Stimulated activated CD4-positive, alpha-beta T cell treated with anti-CD3 and anti-CD28 coated beads, Interleukin-1b, Interleukin-23, amount 100 ng/mL, for 1 hour (primary cell): ENCODE measurements at places on chromosomes 3 and 15.

GRCh38 chr15:69096196-69096595, 64.2 kb upstream of the GLCE start:
- DNase-seq = no peak

GRCh38 chr15:36782681-36783080, 203.3 kb downstream of the CDIN1 start:
- no peak for DNase-seq

DNA sequence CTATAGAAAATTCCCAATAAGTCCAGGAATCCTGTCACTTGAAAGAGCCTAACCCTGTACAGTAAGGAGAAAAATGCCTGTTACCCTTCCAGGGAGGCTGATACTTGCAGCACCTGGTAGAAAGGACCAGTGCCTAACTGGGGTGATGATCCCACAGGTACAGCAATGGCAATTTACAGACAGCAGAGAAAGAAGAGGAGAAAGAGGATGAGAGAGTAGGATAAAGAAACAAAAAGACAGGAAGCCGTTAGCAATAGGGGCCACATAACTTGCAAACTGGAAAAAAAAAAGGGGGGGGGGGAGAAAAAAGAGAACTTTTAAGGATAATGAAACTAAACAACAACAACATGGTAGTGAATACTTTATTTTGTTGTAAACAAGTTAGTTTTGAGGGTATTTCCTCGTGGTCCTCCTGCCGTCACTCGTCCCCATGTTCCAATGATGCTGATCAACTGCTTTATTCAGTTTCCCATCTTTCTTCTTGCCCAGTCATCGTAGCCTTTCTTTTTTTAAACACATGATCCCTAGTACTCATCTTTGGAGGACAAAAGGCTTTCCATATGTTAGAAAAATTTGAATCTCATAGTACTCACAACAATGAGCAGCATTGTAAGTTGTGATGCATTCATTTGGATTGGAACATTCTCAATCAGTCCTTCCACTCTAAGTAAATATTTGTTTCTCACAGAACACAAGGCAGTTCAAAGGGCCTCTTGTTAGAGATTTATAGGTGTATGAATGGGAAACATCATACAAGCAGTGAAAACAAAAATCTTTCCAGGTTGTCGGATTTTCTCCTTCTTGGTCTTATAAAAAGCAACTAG, 8.6 kb downstream of the TM4SF1 start:
- DNase-seq = no peak

DNA sequence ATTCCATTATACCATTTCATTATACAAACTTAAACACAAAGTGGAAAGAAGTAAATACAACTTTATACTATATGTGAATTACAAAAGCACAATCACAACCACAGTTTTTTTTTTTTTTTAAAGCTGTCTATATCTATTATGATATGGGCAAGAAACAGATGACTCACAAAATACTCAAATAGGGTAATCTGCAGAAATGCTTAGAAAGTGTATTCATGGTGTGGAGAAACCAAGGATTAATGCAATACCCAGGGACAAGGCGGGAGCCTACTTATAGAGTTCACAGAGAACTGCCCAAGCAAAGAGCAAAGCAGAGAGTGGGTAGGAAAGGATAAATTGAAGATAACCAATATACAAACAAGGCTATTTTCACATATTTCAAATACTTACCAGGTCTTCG, 332.0 kb downstream of the FHIT start:
- no peak for DNase-seq

DNA sequence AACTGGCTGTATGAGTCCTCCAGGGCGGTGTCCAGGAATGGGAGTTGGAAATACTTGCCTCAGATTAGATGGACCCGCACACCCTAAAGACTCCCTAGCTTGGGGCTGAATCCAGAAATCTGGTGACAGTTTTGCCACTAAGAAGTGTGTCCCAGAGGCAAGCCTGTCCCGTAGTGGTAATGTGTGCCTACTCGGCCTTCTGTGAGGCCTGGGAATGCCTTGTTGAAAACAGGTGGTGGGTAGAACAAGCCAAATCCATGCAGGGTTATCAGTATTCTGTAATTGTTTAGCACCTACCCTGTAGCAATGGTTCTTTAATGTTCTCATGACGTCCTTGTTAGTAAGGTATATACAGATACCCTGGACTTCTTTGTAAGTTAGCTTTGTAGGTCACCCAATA, 1.6 kb downstream of the C3orf52 start:
- no peak for DNase-seq

- no peak for DNase-seq
Observed at GRCh38 chr15:48402427-48403177, 71.4 kb downstream of the DUT start.

GRCh38 chr3:33278163-33278562, 921 bp downstream of the FBXL2 start:
- DNase-seq = no peak

DNA sequence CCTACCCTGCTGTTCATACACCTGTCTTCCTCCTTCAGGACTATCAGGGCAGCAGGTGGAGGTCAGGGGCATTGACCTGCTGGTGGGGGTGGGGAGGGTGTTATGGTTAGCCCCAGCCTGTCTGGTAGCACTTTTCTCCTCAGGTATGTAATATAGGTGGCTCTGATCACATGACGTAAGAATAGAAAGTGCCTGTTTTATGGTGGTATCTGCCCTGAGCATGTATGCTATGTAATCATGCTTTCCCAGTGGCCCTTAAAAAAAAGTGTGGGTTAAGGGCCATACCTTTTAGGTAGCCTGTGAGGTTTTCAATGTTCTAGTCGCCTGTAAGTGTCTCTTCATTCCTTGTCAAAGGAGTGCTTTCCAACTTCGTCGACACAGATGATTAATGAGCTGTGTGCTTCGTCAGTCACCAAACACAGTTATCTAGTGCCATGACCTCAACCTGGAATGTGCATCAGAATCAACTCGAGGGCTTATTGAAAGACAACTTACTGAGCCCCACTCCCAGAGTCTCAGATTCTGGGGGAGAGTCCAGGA, 86.3 kb downstream of the KLHL25 start:
- no peak for DNase-seq

DNA sequence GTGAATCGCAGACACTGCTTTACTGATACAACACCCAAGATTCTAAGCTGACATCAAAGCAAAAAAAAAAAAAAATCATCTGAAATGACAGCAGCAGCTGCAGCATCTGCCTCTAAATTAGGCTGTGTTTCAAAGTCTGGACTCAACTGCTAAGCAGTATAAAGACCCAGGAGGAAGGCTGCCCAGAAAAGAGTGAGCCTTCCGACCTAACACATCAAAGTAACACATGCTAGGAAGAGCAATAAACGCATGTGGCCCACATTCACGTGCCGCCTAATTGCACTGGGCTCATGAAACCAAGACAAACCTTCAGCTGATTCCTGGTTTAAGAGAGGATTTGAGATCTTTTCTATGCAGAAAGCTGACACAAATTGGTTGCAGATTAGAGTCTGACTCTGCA, 317.1 kb downstream of the ZIC4 start:
- no peak for DNase-seq

GRCh38 chr3:66265649-66266048, 44.8 kb downstream of the SLC25A26 start:
- DNase-seq = no peak

DNA sequence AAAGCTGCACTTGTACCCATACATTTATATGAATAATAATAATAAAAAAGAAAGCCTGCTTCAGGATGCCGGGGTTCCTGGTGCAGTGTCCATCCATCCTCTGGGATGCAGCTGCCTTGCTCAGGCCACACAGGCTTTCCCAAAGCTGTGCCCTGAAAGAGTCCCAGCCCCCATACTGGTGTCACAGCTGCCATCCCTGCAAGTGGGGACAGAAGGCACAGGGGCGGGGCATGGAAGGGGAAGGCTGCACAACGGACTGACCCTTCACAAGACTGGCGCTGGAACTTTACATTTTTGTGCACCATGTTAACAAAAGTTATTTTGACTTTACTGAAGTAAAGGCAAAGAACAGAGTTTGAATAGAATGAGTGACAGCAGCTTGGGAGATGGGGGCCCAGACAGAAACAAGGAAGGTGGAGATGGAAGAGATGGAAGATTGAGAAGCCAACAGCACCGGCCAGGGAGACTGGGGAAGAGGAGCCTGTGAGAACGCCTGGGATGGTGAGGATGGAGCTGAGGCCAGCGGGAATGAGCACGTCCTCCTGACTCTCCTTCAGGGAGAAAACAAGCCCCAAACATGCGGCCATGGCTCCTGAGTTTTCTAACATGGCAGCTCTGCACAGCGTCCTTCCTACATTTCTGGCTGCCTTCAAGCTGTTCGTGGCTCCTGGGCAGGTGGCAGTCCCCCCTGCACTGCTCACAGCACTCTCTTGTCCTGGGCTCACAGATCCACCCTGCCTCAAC, 73.1 kb downstream of the ABTB1 start:
- DNase-seq = no peak

GRCh38 chr15:58934521-58934920, 1.0 kb upstream of the SLTM start:
- no peak for DNase-seq

GRCh38 chr15:62618432-62618831, 424.1 kb upstream of the TPM1 start:
- DNase-seq = no peak

GRCh38 chr15:73631915-73632669, 1.1 kb downstream of the NPTN start:
- no peak for DNase-seq

GRCh38 chr15:33440900-33441299, 130.1 kb downstream of the RYR3 start:
- DNase-seq = no peak

DNA sequence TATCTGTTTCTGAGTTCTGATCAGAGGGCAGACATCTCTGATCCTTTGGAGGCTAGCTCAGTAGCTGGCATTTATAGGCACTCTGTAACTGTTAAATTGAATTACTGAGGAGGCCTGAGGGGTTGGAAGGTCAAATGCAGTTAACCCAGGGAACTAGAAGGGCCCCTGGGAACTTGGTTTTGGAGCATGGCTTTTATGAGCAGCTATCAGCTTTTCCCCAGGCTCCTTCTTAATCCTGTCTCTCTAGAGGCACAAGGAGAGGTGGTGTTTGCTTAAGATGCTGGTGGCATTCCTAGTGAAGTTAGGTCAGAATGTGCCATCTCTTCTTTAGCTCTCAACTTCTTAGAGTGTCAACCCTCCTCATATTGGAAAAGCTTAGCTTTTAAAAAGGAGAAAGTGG, 128.9 kb downstream of the LPP start:
- DNase-seq = no peak

DNA sequence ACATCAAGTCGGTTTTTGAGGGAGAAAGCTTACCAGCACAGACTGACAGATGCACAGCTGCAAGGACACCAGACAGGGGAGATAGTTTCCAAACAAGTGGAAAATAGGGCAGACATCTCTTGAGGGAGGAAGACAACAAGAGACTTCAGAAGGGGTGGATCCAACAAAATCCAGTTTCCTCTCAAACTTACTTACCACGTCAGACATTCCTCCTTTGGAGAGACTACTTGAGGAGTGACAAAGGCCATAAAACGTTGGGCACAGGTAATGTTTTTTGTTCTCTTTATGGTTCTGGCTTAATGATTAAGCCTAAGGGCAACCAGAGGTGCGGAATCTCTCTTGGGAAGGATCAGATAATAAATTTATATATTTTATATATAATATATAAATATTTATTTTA, 76.1 kb downstream of the CD200 start:
- DNase-seq = no peak

DNA sequence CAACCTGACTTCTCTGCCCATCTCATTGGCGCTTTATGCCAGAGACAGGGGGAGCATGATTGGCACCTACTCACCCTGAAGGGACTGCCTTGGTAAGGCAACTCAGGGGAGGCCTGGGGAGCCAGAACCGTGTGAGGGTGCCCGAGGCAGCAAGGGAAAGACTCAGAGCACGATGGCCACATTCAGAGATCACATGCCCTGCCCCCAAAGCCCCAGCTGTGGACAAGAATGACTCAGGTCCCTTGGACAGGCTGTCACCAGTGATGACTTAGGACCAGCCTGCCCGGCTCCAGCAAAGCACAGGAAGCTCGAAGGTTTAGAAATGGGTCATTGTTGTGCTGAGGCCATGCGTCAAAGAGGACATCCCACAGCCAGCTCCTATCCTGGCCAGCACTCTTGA, 49.1 kb upstream of the LIMD1 start:
- no peak for DNase-seq

DNA sequence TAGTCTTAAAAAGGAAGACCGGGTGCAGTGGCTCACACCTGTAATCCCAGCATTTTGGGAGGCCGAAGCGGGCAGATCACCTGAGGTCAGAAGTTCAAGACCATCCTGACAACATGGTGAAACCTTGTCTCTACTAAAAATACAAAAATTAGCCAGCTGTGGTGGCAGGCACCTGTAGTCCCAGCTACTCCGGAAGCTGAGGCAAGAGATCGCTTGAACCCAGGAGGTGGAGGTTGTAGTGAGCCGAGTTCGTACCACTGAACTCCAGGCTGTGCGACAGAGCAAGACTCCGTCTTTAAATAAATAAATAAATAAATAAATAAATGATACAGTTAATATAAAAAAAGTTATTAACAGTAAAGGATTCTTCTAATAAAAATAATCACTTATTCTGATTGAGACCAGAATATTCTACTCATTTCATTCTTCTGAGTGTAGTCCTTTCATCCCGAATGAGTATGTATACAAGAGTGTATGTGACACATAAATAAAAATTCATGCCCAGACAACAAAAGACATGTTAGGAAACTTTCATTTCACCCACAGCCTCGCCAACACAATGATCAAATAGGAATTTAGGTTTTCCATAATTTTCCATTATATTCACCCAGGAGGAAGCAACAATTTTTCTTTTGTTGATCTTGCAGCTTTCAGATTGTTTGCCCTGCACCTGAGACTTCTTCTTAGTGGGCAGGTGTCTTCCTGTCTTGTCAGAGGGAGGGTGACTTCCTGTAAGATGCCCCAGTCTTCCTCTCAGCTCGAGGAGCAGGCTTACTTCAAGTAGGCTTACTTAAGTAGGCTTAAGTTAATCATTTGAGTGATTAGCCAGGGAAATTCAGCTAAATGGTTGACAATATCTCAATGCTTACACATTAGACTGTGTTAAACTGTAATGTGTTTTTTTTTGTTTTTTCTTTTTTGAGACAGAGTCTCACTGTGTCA, 7.8 kb upstream of the NUP210 start:
- no peak for DNase-seq

DNA sequence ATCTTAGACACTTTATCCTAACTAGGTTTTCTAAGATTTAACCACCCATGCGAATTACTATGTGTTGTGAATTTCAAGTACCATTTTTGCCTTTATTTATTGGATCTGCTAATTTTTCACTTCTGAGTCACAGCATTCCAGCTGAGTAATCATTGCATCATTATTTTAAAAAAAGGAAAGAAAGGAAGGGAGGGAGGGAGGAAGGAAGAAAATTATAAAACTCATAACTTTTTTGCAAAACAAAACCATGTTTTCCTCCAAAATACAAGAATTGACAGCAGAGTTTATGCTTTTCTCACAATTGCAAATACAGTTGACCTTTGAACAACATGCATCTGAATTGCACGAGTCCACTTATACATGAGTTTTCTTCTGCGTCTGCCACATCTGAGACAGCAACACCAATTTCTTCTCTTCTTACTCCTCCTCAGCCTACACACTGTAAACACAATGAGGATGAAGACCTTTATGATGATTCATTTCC, 651.4 kb upstream of the NECTIN3 start:
- DNase-seq = no peak

GRCh38 chr3:4581920-4582611, 88.9 kb downstream of the ITPR1 start:
- no peak for DNase-seq
